AML-193 (cell line): ENCODE measurements at places on chromosomes 2 and 18.

GRCh38 chr2:23757686-23758433 is 169.1 kb downstream of the ATAD2B start:
- DNase-seq, result no peak

GRCh38 chr2:14952400-14952963 is 320.0 kb downstream of the LRATD1 start:
- no peak for DNase-seq

DNA sequence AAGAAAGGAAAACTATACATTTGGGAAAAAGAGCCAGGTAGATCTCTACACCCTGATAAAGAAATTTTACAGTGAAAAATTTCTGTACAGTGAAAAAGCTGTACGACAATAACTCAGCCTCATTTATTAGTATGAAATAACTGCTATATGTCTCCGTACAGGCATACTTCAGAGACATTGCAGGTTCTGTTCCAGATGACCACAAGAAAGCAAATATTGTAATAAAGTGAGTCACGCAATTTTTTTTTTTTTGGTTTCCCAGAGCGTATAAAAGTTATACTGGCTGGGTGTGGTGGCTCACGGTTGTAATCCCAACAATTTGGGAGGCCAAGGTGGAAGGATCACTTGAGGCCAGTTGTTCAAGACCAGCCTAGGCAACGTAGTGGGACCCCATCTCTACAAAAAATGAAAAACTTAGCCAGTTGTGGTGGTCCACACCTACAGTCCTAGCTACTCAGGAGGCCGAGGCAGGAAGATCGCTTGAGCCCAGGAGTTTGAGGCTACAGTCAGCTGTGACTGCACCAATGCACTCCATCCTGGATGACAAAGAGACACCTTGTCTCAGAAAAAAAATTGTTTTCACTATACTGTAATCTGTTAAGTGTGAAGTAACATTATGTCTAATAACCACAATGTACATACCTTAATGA is 28.2 kb upstream of the AMMECR1L start:
- no peak for DNase-seq

GRCh38 chr2:193153576-193153975 is 958.8 kb upstream of the TMEFF2 start:
- DNase-seq, result no peak

- DNase-seq, result peak; percentile 7
Observed at GRCh38 chr18:72086421-72086820, 457.7 kb downstream of the CBLN2 start.

DNA sequence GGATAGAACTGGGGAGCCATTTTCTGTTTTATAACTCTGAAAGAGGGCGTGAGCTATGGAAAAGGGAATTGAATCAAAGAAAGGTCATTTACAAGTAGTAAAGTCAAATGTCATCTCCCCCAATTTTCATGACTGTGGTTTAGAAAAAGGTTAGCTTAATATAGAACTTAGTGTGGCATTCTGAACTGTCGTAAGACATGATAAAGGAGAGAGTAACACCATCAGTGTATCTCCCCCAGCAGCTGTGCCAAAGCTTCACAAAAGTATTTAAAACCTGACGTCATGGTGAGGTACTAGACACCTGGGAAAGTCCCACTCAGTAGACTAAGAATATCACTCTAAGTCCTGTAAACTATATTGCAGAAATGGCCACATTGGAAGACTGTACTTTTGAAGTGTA is 5.8 kb upstream of the IKZF2 start:
- no peak for DNase-seq

GRCh38 chr2:166516712-166517303 is 22.8 kb upstream of the SCN7A start:
- peak; percentile 38 for DNase-seq
